Fibroblast of skin of left biceps (primary cell): ENCODE measurements at places on chromosomes 6 and 20.

GRCh38 chr6:142944124-142945048 lies 590 bp downstream of the HIVEP2 start:
- DNase-seq, result peak; percentile 76

DNA sequence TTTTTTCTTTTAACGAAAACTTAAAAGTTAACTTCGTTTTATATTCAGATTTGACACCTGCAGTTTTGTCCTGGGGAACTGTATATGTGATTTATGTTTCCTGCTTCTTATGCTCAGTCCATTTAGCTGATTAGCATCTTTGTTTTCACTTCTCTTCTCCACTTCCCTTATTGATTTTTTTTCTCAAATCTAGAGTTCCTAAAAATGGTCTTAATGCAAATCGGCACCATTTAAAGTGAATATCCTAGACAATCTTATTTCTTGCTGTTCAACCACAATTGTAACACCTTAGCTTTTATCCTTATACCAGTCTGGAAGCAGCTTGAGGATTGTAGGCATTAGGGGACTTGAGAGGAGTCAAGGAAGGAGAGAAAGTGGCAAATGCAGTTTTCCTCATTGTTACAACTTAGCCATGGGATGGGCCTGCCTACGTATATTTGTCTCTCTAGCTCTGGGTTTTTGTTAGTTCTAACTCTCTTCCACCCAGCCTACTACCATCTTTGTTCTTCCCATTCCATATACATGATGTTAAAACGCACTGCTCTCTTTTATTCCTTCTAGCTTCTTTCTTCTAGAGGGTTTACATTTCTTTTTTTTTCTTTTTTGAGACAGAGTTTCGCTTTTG lies 8.5 kb downstream of the QRSL1 start:
- DNase-seq, result no peak

DNA sequence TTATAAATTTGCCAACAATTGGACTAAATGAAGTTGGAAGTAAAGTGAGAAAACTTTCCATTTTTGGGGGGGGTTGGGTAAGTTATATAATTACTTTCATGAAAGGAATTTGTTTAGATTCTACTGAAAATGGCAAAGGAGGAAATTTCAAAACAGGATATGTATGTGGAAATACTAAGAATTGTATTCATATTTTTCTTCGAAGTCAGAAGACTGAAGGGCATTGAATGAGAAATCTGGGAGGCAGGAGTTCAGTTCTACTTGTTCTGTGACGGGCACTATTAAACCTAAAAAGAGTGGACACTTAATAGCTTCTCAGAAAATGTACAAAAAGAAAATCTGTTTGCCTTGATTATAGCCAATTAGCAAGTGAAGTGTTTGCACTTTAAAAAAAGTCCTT lies 114.7 kb downstream of the PRIM2 start:
- DNase-seq, result peak; percentile 50

GRCh38 chr6:37539171-37540028 lies 39.7 kb upstream of the CCDC167 start:
- DNase-seq, result no peak
